ENCODE measurements at places on chromosomes 5 and 9.

- DNase-seq = no peak
These were observed 33.9 kb downstream of the UNC13B start for GRCh38 chr9:35195683-35196082.

- no peak for DNase-seq
These were observed 224.4 kb downstream of the EBF1 start for GRCh38 chr5:158875272-158875679.

GRCh38 chr9:116958881-116959280 is 271.8 kb downstream of the TRIM32 start:
- no peak for DNase-seq

DNA sequence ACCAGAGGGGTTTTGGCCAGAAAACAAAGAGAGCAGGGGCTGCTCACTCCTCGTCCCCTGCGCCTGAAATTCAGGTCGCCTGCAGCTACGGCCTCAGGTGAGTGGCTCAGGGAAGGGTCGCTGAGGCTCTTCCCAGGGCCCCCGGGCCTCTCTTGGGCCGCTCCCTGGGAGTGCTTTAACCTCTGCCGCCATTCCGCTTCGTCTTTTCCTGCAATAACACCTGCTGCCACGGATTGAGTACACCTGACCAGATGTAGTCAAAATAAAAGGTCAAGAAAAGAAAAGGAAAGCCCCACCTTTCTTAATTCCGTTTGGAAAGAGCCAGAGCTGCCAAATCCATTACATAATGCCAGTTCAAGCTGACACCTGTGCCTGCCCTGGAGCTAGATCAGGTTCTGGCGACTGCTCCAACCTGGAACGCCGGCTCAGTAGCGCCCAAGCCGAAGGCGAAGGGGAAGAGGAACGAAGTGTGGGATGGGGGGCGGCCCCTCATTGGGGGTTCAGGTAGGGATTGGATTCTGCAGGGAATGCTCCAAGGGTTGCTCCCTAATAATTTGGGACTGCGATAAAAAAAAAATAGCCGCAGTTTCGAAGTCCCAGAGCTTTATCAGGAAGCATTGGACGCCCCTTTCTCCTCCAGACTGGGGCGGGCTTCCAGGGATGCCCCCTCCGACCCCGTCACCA is 193.9 kb downstream of the MEF2C start:
- DNase-seq = no peak

All from LoVo (cell line).